ENCODE measurements at places on chromosomes 1 and 21.

- DNase-seq: no peak
These were observed 334.7 kb upstream of the PRMT6 start for GRCh38 chr1:106721790-106722189.

GRCh38 chr1:70290218-70290617, 64.3 kb downstream of the ANKRD13C start:
- DNase-seq: no peak

DNA sequence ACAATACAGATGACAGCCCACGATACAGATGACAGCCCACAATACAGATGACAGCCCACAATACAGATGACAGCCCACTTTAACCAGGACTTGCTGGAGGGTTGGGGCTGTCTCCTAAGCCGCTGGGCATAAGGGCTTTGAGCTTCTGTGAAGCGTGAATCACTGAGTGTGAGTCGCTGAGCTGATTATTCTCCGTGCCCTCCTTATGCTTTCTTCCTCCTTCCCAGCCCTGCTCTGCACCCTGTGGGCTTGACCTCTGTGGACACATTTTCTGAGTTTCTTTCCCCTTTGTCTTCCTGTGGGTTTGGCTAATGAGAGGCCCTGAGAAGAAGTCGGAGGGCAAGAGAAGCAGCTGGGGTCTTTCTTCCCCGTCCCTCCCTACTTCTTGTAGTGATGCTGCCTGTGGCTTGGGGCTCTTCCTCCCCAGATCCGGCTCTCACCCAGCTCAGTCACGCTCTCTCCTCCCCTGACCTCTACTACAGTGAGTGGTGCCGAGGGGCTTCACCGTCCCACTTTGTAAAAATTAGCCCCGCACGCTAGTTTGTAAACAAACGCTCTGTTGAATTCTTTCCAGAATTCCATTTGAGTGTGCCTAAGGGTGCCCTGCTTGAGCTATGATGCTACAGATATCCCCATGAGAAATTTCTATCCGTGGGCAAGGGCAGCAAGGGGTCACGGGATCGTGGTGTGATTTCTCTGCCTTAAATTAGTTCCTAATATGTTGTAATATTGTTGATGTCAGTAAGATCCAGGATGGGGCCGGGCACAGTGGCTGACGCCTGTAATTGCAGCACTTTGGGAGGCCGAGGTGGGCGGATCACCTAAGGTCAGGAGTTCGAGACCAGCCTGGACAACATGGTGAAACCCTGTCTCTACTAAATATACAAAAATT, 46.4 kb upstream of the SOD1 start:
- no peak for DNase-seq

DNA sequence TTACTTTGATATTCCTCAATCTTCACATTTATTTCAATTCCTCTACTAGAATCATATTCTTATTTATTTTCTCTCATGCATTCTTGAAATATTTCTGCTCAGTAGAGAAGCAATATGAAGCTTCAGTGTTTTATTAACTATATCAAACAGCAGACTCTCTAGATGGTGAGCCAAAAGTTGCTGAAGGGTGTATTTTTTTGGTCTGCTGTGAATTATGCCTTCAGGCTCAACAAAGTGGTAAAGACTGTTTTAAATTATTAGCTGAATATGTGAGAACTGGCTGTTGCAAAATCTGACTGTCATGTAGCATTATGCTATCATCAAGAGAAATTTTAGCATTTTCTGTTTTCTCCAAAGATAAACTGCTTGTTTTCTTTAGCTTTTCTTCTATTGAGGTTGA, 24.9 kb upstream of the CDC42BPA start:
- DNase-seq: no peak

GRCh38 chr1:178485541-178485981, 11.2 kb downstream of the CLEC20A start:
- no peak for DNase-seq

GRCh38 chr1:101141376-101141775, 95.4 kb upstream of the S1PR1 start:
- DNase-seq: no peak

DNA sequence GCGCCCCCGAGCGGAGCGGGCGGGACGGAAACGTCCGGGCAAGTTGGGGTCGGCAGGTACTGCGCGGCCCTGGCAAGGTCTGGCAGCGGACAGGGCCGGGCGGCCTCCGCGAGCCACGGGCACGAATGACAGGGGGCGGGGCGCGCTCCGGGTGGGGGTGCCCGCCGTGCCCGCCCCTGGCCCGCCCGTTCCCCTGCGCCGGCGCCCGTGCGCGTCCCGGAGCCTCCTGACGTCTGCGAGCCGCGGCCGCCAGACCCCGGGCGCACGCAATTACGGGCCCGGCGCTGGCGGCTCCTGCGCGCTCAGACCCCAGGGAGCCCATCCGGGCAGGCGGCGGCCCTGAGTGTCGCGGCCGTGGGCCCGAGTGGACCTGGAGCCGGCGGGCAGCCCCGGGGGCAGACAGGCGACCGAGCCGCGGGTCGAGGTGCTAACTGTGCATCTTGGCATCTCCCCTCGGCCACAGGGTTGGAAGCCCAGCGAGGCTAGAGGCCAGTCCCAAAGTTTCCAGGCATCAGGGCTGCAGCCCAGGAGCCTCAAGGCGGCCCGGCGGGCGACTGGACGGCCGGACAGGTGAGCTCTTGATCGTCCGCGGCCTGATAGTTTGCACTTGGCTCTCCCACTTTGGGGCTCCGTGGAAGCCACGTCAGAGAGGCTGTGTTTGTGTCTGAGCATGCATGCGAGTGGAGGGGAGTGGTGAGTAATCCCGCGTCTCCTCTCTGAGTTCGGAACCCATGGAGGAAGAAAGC, 918 bp downstream of the MIB2 start:
- peak; percentile 32 for DNase-seq

DNA sequence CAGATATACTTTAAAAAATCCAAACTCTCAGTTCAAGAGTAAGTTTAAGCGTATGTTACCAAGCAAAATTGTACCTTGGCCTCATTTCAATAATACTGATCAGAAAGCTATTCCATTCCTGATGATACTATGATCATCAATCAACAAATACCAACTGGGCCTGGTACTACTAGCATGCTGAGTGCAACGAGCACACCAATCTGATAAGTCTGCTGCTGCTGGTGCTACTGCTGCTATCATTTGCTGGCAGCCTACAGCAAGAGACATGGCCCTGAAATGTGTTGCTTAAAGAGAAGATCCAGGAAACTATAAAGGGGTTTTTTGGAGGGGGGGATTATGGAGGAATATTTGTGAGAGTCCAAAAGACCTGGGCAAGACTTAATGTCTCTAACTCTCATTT, 39.7 kb downstream of the NME7 start:
- DNase-seq: no peak

DNA sequence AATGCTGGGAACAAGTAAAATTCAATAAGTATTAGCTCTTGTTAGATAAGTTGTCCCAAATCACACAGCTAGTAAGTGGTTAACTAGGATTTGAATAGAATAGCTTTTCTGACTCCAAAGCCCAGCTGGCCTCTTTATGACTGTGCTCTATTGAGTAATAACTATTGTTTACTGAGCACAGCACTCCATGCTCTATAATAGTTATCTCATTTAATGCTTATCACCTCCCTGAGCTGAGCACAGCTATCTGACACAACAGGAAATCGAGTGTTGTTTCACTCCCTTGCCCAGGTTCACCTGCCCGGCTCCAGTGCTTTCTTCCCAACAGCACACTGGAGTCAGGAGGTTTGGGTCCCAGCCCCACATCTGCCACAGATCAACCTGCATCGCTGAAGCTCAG, 38.8 kb upstream of the STMN1 start:
- DNase-seq: peak; percentile 5

GRCh38 chr1:13605159-13605558, 21.5 kb downstream of the PDPN start:
- no peak for DNase-seq

DNA sequence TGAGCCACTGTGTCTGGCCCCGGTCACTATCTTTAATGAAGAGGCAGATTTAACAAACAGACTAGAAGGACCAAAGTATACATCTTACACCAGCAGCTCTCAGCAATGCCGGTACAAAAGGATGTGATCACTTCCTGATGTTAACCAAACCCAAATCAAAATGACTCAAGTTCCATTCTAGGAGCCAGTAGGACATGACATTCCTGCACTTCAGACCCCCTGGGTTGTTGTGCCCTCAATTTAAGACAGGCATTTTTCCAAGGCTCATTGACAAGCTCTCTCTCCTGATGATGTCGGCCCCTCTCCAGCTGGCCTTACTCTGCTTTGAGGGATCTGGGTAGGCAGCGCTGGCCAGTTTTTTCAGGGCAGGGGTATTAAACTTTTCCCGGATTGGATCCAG, 35.1 kb downstream of the YARS1 start:
- no peak for DNase-seq

DNA sequence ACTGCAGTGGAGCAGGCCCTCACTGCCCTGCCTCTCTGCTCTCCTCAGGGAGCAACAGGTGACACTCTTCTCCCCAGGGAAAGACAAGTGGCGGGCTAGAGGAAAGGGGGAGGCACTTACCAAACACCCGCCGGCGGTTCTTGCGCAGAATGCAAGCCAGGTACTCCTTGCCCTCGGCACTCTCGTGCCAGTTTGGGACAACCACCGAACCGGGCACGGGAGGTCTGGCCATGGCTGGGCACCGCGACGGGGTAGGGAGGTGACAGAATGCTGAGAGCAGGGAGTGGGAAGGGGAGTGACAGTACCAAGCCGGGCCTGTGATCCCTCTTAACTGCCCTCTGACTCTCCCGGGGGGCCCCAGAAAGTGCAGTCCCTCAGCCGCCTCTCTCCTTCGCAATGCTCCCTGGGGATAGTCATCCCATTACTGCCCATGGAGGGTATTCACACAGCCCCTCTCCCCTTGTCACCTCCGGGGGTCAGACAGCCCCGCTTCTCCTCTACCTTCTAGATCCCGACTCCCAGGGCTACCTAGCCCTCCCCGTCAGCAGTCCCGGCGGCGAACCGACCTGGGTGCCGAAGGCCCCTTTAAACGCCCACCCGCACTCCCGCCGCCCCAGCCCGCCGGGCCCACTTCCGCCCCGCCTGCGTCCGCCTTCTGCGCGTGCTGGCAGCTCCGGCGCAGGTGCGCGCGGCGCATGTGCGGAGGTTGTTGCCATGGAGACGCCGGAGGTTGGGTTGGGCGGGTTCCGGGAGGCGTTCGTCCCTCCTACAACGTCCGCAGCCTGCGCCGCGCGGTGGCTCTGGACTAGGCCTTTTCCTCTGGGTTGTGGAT, at the start of gene CPLANE2:
CPLANE2 (minus strand) TSS at position 673 of the 832 bp plus-strand sequence; CDS start at position 232, 441 bp downstream.
- DNase-seq: peak; percentile 97

DNA sequence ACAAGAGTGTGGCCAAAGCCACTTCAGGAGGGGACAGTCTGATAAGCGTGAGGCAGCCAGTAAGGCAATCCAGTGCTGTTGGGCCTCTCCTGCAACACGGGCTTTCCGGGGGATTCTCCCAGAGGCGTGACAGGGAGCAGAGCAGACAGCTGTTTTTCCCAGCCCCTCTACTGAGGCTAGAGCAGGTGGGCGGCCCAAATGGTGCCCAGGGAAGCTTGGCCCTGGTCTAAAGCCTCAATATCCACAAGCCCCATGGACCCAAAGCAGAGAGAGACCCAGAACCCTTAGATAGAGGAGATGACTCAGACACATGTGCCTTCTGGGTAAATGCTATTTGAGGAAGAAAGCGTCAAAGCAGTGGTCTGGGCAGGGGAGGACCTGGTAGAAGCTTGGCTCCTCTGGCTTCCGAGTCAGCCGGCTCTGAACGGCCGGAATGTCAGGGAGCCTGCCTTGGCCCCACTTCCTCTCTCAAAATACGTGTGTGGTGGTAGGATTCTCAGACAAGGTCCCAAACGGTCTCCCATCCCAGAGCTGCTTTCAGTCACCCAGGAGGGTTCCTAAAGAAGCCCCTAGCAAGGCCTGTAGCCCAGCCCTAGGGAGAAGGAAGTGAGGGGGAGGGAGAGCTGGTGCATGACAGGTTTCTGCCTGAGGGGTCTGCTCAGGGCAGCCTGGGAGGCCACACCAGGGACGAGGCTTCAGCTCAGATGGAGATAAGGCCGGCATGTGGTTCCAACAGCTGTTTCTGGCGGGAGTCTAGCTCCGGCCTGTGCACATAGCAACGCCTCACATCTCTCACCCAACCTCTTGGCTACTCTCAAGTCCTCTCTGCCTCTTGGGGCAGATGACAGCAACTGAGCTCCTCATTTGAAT, 28.8 kb downstream of the PIK3C2B start:
- DNase-seq: no peak

- DNase-seq: no peak
These were observed 28.5 kb downstream of the CR1L start for GRCh38 chr1:207673399-207673798.

DNA sequence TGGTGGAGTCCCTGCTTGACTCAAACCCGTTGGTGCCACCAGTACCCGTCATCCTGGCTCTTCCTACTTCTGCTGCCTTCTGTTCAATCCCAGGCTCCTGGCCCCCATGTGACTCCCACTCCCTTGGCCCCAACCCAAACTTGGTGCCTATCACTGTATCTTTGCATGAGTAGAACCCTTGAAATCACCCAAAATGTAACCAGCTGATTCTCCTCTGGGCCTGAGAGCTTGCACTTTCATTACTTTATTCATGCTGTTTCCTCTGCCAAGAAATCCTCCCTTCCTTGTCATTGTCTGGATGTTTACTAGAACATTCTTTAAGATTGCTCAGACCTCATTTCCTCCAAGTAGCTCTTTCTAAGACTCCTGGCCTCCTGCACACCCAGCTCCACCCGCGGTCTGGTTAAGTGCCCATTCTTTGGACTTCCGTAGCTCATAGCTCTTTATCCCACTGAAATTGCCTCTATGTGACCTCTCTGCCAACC, 15.7 kb downstream of the PTAFR start:
- DNase-seq: no peak

GRCh38 chr1:36888811-36889477, 145.4 kb downstream of the GRIK3 start:
- DNase-seq: no peak

DNA sequence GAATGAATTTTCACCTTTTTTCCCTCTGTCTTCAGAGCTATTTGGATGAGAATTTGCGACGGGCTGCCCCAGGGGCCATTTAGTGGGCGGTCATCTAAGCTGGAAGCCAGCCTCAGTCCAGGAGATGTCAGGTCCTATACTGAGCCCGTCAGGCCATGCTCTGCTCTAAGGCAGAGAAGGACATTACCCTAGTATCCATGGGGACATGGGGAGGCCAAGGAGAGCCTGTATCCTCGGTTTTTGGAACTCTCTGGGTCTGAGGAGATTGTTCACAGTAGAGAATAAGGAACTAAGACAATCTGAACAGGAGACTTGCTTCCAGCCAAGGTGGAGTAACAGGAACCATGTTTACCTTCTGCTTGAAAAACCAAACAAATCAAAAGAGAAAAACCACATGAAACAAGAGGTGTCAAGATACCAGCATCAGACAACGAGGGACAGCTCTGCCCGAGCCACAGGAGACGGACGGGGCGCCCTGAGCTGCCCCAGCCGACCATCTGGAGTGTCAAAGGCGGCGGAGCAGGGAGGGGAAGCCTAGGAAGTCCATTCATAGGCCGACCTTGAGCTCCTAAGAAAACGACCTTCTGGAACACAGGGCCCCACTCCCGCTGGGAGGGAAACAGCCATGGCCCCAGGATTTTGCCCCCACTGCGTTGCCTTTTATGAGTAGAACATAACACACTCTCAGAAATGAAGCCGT, 20.0 kb upstream of the ADARB1 start:
- no peak for DNase-seq

Measured in activated CD4-positive, alpha-beta T cell treated with anti-CD3 and anti-CD28 coated beads, Interleukin-2, Interleukin-6, amounts not matched to agents 100 ng/mL and 50 ng/mL, durations not matched to agents 16 hours and 8 hours (primary cell).